ENCODE measurements at places on chromosomes 4 and X.

DNA sequence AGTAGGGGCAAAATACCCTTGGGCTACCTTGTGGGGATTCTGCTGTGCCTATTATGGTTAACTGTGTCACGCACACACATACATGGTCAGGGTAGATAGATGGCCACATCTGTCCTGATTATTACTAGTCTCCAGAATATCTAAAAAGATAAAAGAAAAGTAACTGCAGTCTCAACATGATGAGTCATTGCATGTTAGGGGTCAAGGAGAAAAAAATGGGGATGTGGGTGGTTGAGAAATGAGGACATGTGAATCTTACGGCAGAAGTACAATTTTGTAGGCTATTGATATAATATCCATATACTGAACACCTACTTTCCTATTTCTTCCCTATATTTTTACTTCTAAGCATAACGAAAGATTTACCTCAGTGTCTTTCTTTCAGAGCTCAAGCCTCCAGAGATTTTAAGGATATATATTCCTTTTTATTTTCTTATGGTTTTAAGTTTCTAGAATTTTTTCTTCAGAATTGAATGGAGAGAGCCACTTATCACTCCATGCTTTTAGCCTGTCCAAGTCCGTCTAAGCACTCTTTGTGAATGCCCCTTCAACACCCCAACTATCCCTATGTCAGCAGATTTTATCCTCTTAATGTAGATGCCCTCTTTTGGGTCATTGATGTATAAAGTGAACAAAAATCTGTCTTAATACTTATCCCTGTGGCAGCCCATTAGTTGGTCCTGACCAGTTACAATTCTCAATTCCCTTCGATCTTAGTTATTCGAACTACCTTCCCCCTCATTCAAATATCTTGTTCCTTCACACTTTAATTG lies 642.2 kb downstream of the IQCM start:
- DNase-seq: no peak

- DNase-seq: peak; percentile 3
These were observed 64.3 kb downstream of the LRBA start for GRCh38 chr4:150950657-150951288.

DNA sequence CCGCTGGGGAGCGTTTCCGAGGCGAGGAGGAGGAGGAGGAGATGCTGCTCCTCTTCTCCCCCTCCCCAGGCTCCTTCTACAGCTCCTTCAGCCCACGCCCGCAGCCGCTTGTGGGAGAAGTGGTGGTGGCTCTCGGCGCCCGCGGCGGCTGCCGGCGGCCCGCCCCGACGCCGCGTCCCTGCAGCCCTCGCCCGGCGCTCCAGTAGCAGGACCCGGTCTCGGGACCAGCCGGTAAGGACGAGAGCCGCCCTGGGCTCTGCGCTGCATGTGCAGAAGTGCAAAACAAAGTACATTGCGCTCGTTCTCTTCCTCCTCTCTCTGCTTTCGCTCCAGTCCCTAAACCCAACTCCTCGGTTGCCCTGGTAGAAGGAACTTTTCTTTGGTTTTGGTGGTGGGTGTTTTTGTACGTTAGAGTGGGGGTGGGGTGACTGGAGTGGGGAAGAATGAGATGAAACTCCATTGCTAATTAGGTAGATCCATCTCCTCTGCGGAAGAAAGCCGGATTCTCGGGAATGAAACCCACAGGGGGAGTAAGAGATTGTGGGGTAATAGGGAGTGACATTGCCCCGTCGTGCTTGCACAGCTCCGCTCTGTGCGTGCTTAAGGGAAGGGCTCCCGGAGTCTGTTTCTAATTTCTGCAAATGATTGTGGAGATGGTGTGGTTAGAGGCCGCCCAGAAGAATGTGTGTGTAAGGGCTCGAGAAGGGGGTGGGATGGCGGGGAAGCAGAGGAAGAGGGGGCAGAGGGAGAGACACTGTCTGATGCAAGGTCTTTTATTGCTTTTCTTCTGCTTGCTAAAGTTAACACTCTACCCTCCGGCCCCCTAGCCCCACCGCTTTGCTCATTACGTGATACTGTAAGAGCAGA lies 677 bp downstream of the PTPN13 start:
- peak; percentile 99 for DNase-seq

GRCh38 chr4:125739760-125740159 lies 425.0 kb downstream of the FAT4 start:
- peak; percentile 19 for DNase-seq

DNA sequence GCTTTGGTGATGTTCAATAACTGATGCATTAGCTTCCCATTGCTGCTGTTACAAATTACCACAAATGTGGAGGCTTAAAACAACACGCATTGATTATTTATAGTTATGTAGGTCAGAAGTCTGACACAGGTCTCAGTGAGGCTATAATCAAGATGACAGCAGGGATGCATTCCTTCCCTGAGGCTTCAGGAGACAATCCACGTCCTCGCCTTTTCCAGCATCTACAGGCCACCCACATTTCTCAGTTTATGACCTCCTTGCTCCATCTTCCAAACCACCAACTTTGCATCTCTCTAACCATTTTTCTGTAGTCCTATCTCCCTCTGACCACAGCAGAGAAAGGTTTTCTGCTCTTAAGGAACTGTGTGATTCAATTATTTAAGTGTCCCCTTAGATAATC lies 92.5 kb downstream of the GASK1B start:
- DNase-seq: peak; percentile 18

- peak; percentile 98 for DNase-seq
These were observed 48.2 kb upstream of the SLIT2 start for GRCh38 chr4:20203508-20203907.

DNA sequence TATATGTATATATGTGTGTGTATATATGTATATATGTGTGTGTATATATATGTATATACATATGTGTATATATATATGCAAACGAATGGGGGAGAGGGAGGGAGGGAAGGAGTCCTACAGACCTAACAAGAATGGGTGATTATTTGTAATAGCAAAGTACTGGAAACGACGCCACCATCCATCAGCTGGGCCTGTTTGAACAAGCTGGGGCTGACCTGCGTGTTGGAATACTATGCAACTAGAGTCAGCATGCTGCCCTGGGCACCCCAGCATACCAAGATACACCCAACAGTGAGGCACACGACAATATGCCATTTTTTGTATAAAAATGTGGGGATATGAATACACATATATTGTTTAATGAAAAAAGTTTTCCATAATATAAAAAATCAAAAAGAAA lies 21.6 kb upstream of the CCNQ start:
- DNase-seq: no peak

GRCh38 chr4:146855761-146856160 lies 89.9 kb downstream of the TTC29 start:
- DNase-seq: no peak

GRCh38 chrX:138939038-138939437 lies 227.5 kb upstream of the FGF13 start:
- no peak for DNase-seq

DNA sequence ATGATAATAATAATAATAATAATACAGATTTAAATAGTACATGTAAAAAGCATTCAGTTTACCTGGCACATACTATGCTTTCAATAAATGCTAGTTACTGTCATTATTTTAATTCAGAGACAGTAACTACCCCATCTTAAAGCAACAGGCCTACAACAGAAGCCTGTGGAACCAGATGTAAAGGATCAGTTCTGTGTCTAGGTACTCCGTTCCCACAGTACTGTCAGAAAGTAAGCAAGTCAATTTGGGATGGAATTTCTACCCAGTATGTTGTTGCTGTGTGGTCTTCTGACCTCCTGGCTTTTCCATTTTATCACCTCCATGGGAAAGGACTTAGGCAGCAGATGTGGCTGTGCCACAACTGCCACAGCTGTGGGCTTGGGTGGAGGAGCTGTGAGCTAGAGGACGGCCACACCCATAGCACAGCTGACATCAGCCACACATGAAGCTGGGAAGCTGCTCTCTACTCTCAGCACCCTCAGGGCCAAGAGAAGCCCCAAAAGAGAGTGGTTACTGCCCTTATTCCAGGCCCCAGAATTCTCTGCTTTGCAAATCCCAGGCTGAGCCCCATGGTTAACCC lies 102.8 kb downstream of the CBR4 start:
- peak; percentile 72 for DNase-seq

- no peak for DNase-seq
These were observed 96.5 kb upstream of the MAP3K15 start for GRCh38 chrX:19611636-19612376.

DNA sequence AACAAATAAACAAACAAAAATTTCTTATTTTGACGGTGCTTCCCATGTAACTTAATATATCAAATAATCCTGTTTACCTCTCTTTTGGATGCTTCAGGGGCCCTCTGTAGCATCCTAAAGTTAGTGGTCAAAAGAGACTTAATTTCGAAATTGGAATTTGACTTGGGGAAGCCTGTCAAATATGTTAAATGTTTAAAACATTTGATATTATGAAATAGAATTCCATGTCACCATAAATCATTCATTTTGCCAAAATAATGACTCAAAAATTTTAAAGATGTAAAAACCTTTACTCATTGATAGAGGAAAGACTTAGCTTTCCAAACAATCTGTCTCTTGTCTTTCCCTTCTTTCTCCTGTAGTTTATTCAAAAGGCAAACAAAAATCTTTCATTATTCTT lies 20.6 kb upstream of the TEX13A start:
- DNase-seq: no peak

DNA sequence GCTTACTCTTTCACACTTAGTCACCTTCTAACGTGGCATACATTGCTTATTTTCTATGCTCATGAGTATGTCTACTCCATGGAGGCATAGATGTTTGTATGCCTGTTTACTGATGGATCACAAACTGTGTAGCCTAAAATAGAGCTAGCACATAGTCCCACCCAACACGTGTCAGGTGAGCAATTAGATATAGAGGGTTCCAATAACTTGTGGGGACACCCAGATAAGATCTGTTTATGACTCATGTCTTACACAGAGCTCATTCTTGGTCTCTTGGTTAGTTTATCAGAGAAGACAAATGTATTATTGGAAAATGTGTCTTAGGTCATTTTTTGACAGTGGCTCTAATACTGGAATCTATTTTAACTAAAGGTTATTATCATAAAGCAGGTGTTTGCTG lies 6.8 kb downstream of the ZFP42 start:
- DNase-seq: no peak

GRCh38 chrX:100591256-100592051 lies 6.7 kb downstream of the TNMD start:
- DNase-seq: no peak

- peak; percentile 74 for DNase-seq
These were observed 221.7 kb downstream of the APBB2 start for GRCh38 chr4:40992472-40993295.

DNA sequence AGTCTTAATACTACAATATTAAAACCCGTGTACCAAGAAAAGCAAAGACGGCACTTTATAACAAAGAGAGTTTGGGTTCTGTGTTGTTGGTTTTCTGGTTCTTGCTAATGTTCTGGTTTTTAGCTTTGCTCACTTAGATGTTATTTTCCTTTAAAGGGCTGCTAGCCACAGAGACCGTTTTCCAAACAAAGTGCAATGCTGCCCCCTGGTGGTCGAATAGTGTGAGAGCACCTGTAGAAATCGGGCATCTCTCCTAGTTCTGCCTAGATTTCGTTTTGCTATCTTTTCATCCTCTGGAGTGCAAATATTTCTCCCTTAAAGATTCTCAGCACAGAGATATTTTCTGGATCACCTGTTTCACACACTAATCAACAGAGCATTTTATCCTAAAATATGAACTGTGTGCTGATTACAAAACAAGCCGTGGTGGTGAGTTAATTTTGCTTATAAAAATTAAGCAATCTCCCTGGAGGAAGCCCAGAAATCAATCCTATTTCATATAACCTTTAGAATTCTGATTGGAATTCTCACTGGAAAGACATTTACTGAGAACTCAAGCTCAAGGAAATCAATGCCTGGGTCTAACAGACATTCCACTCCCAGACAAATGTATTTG lies 334.5 kb upstream of the NOCT start:
- peak; percentile 71 for DNase-seq

DNA sequence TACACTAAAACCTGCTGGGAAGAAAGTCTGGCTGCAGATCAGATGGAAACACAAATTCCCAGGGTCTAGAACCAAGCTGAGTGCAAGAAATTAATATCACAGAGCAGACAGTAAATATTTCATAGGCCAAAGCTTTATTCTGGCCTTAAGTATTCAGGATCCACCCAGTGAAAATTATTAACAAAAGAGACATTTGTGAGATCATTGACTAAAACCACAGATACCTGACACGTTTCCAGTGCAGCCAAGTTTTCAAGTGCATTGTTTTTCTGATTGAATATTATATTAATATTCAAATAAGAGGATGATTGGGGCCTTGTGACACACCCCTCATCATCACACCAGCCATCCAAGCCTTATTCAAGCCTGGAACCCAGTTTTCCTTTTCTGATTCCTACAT lies 10.3 kb downstream of the ELOVL6 start:
- DNase-seq: no peak

- DNase-seq: no peak
These were observed 76.1 kb downstream of the SLC9A6 start for GRCh38 chrX:136061286-136061685.

DNA sequence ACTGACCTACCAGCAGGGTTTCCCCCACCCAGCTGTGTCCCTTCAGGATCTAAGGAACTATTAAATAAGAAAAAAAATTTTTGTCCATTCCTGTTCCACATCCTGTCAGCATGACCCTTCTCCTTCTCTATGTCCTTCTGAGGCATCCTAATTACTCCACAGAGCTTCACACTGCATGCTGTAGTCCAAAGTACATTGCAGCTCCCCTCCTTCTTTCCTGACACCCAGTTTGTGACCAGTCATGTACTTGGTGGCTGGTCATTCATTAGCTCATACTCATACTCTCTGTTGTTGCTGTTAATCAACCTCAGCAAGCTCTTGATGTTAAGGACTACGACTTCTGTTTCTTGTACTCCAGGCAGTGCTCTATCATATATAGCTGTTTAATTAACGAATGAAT lies 2.4 kb upstream of the EGF start:
- no peak for DNase-seq
